NCI-H510A treated with DMSO at 0.1 percent for 48 hours (cell line): ENCODE measurements at places on chromosomes 11 and 22.
A peak's percentile ranks its signal among the peaks of the same experiment; 100 is the strongest.

DNA sequence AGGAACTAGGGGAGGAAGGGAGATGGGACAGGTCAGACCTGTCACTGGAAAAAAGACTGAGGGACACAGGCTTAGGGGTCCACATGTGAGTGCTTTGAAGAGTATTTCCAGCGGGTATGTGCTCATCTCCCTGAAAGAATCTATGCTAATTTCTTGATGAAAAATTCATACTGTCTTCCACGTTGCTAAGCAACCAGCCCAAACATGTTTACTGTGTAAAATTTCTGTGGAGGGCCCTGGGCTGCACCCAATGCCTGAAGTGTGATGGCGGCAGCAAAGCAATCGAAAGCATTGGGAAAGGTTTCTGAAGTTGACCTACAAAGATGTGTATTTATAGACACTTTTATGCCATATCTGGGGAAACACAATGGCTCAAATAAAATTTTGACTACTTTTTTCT lies 7.4 kb downstream of the SYT13 start:
- DNase-seq = no peak

- no peak for DNase-seq
These were observed 16.5 kb upstream of the DGKZ start for GRCh38 chr11:46330563-46331281.

GRCh38 chr22:40312050-40312449 lies 34.2 kb upstream of the ADSL start:
- no peak for DNase-seq

- DNase-seq = no peak
These were observed 30.5 kb upstream of the CABP7 start for GRCh38 chr22:29689206-29689879.

GRCh38 chr11:113528982-113529381 lies 53.8 kb upstream of the DRD2 start:
- no peak for DNase-seq

- no peak for DNase-seq
These were observed 139.8 kb upstream of the CEP126 start for GRCh38 chr11:101775033-101775432.

GRCh38 chr11:66112601-66113499 lies 42.8 kb downstream of the PACS1 start:
- DNase-seq = peak; percentile 29

DNA sequence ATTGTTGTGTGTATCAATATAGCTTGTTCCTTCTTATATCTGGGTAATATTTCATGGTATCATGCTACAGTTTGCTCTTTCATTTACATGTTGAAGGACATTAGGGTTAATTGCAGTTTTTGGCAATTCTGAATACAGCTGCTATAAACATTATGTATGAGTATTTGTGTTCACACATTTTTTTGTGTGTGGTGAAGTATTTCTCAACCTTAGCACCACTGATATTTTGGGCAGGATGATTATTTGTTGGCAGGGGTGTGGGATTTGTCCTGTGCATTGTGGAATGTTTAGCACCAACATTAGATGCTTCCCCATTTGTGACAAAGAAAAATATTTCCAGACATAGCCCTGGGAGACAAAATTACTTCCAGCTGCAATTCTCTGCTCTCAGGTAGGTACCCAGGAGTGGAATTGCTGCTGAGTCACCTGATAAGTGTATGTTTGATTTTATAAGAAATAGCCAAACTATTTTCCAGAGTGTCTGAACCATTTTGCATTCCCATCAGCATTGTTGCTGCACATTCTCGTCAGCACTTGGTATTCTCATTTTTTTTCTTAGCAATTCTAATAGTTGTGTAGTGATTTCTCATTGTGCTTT lies 128.2 kb downstream of the SNX19 start:
- no peak for DNase-seq

DNA sequence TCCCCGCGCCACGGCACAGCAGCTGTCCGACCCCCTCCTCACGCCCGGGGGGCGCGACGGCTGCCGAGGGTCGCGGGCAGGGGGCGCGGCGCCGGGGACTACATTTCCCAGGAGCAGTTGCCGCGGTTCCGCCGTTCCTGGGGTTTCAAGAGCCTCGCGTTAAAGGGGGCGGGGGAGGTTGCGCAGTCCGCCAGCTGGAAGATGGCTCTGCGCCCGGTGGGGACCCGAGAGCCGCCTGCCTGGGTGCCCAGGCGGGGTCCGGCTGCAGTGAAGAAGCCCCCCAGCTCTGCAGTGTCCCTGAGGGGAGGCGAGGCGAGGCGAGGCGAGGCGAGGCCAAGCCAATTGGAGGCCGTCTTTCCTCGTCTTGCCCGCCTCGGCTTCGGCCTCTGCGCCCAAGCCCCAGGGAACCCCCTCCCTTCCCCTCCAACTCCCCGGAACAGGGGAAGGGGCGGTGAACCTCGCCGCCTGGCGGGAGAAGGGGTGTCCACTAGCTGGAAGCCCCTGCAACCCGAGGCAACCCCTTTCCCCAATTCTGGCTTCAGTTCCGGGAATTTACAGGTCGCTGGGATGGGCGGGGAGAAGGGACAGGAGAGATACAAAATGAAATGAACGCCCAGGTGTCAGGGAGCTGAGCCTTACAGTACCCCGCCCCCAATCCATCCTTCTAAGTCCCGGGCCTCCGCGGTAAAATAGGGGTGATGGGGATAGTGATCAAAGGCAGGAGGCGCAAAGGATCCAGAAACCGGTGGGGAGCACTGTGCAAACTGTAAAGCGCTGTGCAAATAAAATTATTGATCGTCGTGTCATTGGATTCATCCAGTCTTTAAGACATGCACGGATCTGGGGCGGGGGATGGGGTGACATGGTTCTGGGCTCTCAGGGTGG lies 5.2 kb upstream of the GCAT start:
- DNase-seq = peak; percentile 46

DNA sequence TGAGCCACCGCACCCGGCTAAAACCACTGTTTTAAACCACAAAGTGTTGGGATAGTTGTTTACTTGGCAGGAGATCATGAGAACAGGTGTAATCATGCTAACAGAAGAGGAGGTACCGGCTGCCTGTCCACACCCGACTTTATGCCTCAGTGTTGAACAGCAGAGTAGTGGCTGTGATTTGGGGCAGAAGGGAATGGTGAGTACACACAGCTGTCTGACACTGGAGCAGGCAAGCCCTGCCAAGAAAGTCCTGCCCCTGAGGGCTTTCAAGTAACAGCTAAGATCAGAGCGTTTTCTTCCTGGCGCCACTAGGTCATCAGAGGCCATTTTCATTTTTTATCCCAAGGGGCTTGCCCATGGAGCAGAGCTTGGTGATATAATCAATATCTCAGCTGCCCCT lies 8.1 kb downstream of the CDKN1C start:
- DNase-seq = no peak

- DNase-seq = no peak
These were observed 69.7 kb downstream of the GAB2 start for GRCh38 chr11:78347956-78348355.

GRCh38 chr11:45107029-45107428 lies 39.4 kb upstream of the PRDM11 start:
- DNase-seq = no peak

- peak; percentile 13 for DNase-seq
These were observed 2.8 kb downstream of the CHADL start for GRCh38 chr22:41237707-41238569.

DNA sequence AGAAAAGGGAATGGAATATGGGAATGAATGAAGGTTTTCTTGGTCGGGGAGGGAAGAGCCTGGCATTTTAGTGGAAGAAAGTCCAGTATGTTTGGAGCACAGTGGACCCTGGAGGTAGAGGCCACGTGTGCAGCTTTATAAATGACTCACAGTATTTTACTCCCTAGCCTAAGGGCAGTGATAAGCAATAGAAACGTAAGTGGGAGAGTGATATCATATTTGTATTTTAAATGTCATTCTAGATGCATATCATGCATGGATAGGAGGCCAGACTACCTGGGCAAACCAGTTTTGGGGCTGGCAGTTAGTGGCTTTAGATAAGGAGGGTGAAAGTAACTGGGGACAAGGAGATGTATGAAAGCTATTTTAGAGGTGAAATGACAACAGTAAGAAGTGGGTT lies 174.1 kb downstream of the ARHGAP42 start:
- no peak for DNase-seq

DNA sequence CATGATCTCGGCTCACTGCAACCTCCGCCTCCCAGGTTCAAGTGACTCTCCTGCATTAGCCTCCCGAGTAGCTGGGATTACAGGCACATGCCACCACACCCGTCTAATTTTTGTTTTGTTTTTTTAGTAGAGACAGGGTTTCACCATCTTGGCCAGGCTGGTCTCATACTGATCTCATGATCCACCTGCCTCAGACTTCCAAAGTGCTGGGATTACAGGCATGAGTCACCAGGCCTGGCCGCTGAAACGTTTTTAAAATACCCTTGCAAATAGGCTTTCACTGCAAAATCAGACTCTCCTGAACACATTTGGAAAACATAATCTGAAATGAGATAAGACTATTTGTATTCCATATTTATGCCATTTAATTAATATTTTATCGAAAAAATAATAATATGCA lies 826.1 kb upstream of the CNTN5 start:
- no peak for DNase-seq

DNA sequence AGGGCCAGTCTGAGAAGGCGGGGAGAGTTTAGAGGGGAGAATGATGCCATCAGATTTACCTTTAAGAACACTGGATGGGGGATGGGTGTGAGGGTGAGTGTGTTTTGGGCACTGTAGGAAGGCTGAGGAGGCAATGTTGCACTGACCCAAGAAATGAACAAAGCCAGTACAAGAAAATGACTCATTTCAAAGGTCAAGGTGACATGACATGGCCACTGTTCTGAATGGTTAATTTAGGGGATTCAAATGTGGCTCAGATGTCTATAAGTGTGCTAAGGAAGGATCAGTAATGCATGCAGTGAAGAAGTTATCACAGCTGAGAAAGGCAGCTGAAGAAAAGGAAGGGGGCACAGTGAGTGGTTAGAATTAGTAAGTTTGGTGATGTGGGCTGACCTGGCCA lies 129.9 kb downstream of the PGR start:
- no peak for DNase-seq
